ENCODE measurements at places on chromosomes 4 and X.
A peak's percentile ranks its signal among the peaks of the same experiment; 100 is the strongest.

GRCh38 chrX:107654872-107655761 lies 26.8 kb downstream of the PRPS1 start:
- peak; percentile 30 for DNase-seq

DNA sequence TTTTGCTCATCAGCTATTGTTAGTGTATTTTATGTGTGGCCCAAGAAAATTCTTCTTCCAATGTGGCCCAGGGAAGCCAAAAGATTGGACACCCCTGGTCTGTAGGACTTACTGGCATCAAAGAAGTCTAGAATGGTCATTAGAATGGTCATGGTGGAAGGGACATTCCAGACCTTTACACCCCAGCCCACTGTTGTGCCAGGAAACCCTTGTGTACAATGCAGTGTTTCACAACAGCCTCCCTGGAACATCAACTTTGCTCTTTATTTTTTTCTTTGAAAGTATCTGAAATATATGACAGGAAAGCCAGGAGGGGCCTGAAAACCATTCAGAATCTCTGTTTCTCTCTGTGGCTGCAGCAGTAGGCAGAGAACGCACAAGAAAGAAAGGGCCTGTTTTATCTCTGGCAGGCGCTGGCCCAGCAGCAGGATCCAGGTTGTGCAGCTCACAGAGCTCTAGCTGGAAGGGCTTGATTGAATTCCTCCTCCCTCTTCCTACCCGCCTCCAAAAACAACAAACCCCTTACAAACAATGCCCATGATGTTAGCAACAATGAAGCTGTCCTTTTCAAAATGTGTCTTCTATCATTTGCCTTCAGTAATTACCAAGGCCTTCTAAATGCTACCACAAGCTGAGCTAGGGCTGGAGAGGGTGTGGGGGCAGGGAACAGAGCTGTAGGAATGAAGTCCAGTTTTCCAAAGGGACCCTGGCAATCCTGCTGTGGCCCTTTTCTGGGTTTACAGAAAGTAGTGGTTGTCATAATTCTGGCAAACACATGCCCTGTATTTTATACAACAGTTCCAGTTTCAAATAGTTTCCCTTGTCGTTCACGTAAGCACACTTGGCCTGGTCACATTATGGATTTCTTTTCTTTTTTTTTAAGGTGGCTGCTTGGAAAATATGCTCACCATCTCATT lies 32.3 kb upstream of the TFDP3 start:
- DNase-seq: no peak

DNA sequence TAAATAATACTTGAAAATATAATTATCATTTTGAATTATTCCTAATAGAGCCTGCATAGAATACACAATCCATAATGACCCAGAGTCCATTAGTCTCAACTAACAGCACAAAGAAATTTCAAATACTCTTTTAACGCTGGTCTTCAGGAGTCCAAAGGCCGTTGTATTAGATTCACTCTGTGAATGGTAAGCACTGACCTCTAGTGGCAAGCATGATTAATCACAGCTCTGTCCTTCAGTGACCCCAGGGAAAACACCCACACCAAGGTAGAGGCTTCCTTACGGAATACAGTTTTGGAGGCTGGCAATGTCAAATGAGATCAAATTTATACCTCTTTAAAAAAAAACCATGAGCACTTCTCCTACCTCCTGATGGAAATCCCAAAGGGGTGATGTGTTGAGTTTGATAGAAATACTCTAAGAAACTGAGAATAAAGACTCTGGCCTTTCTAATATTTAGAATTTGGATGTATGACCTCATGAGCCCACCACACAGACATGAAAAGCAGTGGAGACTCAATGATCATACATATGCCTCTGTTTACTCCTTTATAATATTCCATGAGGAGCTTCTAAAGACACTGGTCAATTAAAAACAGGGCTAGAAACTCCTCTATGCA lies 147.2 kb upstream of the DKK2 start:
- DNase-seq: no peak

GRCh38 chr4:76997532-76997931 lies 48.0 kb downstream of the SEPTIN11 start:
- no peak for DNase-seq

DNA sequence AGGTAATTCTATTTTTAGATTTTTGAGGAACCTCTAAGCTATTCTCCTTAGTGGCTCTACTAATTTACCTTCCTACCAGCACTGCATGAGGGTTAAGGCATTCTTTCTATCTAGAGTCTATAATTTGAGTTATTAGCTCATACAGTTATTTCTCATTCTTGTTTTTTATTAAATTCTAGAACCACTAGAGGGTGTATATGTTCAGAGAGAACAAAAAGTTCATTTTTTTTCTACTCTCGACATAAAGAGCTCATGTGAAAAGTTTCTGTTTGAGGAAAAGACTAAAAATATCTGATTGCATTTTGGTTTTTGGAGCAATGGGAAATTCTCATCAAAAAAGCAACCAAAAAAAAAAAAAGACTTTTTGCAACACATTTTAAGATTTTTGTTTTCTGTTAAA lies 57.0 kb upstream of the LRAT start:
- no peak for DNase-seq

DNA sequence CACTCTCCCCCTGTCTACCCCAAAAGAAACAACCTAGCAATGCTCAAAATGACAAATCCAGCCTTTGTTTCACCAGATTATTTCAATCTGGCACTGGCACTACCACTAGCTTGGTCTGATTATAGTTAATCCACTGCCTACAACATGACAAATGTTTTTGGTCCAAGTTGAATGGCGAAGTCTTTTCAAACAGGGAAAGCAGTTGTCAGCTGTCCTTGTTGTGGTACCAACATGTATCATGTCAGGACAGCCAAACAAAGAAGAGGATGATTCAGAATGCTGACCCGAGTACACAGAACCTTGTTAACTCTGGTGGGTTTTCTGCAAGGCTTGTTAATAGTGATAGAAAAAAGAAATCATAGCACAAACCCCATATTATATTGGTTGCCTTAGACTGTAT lies 160.8 kb upstream of the ANK2 start:
- no peak for DNase-seq

DNA sequence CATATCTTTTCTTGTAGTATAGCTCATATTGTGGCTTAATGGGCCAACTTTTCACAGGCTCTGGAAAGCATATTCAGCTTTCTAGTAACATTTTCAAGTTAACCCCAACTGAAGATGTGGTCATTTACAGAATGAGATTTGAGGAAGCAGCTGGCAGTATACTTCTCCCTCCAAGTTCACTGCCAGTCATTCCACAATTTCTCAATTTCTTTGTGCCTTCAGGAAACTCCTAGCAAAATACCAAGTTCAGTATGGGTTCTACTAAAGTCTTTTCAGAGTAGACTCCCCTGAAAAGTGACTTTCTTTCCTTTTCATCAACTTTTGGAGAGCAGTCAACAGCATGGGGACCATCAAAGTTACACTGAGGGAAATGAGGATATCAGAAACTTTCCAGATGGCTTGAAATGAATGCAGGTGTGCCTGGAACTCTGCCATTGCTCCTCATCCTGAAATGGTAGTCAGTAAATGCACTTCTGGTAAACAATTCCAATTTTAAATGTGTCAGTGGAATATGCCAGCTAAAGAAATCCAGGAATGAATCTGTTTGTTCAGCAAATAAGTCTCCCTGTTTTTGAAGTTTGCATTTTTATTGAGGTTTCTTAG lies 81.5 kb upstream of the TEX13D start:
- DNase-seq: no peak

GRCh38 chr4:28548136-28548535 lies 1687.5 kb downstream of the STIM2 start:
- DNase-seq: no peak

DNA sequence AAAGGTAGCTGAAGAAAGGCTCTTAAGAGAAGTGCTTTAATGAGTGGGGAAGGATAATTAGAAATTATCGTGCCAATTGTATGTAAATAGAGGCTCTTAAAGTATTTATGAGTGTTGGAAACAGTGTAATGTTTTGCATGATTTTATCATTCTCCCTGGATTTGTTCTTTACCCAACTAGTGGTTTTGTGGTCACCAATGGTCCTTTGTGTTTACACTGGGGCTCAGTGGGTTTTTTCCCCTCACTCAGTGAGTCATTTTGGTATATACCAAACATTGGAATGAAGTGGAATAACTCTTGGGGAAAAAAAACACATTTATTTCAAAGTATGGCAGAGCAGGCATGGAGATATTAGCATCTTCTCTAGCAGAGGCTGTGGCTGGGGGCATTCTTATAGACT lies 20.8 kb upstream of the LGI2 start:
- DNase-seq: no peak

GRCh38 chr4:173457893-173458292 lies 59.0 kb upstream of the SCRG1 start:
- DNase-seq: no peak

DNA sequence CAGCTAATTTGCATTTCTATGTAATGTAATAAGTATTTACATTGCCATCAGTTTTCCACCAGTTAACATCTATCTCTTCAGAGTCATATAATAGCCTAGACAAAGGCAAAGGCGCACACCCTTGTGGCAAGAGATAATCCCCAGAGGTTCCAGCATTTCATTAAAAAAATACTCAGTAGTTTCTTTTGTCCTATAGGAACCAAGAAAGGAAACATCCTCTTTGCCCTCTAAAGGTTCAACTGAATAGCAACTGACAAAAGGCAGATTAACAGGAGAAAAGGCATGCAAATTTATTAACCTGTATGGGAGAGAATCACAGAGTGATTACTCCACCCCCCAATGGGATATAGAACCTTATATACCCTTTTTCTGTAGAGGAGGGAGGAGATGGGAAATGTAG lies 48.4 kb downstream of the MAGEB17 start:
- no peak for DNase-seq

- DNase-seq: no peak
Measured at GRCh38 chr4:137609718-137610430, 77.6 kb upstream of the PCDH18 start.

GRCh38 chr4:83019794-83020494 lies 9.3 kb upstream of the LIN54 start:
- no peak for DNase-seq

- DNase-seq: no peak
Measured at GRCh38 chr4:114577386-114577785, 21.2 kb upstream of the UGT8 start.

DNA sequence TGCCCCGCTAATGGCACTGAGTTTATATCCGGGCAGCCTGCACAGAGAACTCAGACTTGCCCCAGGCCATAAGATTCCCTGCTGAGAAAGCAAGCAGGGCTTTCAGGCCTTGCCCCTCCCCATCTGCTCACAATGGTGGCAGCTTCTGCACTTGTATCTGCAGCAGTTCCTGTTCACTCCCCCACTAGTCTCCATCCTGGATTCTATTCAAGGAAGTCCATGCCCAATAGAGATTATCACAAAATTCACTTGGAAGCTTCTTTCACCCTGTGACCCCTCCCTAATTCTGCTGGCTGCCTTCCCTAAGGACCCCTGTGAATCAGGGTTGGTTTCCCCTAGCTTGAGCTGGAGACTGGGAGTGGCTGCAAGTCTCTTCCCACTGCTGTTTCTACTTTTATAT lies 34.5 kb upstream of the UCP1 start:
- no peak for DNase-seq

DNA sequence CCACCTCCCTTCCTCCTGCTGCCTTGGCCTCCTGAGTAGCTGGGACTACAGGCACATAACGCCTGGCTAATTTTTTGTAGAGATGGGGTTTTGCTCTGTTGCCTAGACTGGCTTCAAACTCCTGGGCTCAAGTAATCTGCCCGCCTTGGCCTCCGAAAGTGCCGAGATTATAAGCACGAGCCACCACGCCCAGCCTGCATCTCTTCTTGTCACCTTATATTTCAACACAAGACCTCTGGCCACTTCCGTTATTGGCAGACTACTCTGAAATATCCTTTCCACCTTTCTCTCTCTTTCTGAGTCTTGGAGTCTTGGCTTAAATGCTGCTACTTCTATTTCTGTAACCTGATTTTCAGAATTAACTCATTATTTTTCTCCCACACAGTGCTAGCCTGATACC lies 5.6 kb downstream of the KIAA0232 start:
- DNase-seq: no peak

- no peak for DNase-seq
Measured at GRCh38 chr4:3531318-3531878, 824 bp downstream of the LRPAP1 start.

DNA sequence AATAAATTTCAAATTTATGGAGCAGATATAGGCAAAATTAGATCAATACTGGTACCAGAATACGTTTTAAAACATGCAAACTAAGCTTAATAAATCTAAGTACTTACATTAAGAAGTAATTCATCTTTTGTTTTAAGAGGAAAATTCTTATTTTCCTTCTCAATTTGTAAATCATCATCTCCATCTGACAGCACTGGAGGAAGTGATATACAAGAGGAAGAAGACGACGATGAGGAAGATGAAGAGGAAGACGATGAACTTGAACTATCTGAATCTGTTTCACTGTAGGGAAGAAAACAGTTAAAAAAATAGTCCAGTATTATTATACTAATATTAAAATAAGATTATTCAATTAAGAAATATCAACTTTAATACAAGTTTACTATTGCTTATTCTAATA lies 2.6 kb downstream of the NAF1 start:
- no peak for DNase-seq

GRCh38 chrX:24996096-24996709 lies 19.6 kb downstream of the ARX start:
- no peak for DNase-seq

DNA sequence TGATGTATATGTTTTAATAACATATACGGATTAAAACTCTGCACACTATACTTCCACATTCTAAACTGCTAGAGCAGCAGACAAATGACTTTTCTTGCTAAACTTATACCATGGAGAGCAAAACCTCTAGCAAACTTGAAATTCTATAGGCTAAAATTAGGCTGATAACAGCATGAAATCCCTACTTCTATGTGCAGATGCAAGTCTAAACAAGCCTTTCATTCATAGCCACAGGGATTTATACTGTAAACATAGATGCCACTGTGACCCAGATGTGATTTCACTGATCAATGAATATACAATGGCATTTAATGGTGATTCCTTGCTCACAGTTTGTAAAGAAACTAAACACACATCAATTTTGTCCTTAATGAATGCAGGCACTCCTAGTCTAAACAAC lies 151.0 kb downstream of the ANTXR2 start:
- DNase-seq: no peak

GRCh38 chr4:136918772-136919171 lies 613.5 kb downstream of the PCDH18 start:
- no peak for DNase-seq

DNA sequence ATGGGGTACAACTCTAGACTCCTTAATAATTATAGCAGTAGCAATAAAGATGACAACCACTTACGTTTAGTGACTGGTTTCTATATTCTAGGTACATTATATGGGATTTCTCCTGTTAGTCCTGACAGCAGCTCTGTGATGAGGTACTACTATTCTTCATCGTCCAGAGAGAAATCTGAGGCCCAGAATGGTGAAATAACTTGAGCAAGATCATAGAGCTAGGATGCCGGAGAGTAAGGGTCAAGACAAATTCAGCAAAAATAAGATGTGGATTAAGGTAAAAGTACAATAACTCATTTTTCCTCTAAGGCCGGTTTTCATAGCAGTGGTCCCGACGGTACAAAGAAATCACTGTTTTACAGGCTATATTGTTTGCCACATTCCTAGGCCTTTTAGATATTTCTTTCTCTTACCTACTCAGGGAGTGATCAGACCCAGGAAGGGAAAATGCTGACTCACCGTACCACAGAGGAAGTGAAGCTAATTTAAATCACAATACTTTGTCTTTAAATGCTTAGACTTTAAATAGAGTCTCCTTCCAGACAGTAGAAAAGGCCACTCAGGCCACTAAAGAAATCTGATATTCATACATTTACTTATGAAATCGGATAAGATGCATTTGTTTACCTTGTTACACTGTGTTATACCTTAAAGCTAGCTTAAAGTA lies 2023.0 kb upstream of the AGA start:
- no peak for DNase-seq

Measured in stimulated activated CD8-positive, alpha-beta memory T cell treated with anti-CD3 and anti-CD28 coated beads, Interleukin-7, amount 100 ng/mL, for 1 hour (primary cell).